Right lobe of liver (tissue), 6 donors: ENCODE measurements at places on chromosomes 5 and 9.

- no peak for DNase-seq
These were observed 377.4 kb downstream of the PTPRD start for GRCh38 chr9:10235376-10235775.

DNA sequence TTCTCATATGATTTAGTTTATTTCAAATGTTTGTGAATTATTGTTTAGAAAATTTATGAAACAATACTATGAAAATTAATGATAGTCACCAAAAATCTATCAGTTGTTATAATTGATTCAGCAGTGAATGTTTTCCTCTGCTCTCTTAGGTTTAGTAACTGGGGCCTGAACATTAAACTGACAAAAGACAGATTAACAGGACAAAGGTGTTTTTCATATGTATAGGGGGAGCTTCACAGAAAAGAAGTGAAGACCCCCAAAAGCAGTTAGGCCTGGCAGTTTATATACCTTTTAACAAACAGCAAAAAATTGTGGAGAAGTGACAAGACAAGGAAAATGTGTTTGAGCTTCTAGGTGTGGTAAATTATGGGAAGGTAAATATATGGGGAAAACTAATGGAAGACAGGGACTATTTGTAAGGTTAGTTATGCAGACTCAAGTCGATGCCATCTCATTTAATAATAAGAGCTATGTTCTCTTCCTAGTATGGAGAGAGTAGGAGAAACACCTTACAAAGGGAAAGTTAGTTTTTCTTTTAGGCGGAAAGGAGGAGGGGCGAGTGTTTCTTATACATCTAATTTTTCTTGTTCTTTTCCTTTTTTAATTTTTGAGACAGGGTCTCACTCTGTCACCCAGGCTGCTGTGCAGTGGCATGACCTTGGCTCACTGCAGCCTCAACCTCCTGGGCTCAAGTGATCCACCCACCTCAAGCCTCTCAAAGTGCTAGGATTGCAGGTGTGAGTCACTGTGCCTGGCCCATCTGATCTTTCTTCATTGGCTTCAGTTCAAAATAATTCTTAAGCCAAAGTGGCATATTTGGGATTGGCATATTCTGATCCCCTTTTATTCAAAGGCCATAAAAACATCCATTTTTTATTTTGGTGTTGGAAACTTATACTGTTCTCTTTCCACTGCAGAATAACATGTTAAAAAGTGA is 77.8 kb downstream of the C9orf153 start:
- no peak for DNase-seq

DNA sequence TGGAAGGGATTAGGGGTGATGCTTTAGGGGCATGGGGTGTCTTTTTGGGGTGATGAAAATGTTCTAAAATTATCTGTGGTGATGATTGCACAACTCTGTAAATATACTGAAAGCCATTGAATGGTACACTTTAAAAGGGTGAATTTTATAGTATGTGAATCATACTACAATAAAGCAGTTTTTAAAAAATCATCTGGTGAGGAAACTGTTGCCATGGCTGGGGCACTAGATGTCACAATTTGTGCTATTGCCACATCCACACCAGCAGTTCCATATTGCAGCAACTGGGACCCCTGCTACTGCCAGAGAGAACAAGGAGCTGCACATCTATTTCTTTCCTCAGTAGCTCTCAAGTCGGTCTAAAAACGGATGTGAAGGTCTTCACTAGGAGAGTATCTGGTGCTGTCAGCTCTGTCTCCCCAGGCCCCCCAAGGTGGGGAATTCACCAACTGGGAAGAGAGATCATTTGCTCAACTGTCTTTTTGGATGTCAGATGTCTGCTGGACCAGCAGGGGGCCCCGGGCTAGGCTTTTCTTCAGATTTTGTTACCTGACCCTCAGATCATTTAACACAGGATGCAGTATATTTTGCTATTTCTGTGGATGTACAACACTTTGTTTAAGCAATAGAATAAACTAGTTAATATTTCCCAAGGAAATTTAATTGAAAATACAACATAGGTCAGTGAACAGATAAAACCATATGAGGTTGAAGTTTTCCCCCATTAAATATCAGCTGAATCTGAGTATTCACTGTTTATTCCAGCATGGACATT is 13.2 kb downstream of the CMYA5 start:
- no peak for DNase-seq

DNA sequence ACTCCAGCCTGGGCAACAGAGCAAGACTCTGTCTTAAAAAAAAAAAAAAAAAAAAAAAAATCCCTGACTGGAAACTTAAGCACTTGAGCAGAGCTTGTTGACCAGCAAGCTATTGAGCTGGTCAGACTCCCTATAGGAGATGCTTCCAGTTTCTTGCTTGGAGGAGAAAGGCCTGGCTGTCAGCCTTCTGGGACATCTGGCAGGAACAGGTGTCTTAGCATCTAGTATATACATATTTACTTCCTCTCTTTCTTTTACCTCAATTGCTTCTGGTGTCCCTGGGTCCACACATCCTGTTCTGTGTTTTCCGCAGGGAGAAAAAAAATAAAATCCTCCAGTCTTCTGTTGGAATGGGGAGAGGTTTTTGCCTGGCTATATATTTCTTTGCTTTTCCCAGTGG is 60.1 kb downstream of the PRKACG start:
- no peak for DNase-seq

DNA sequence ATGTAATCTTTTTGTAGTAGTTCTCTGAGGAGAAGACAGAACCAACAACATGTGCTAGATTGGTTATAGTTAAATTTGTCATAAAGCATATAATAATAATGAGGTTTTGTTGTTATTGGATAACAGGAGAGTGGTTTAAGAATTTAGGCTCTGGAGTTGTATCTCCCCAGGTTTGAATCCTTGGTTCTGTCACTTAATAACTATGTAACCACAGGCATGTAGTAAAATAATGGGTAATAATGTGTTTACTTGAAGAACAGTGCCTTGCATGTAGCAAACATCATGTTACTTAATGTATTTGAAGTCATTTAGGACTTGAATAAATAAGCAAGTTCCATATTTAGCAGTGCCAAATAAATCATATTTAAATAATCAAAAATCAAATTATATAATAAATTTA is 55.8 kb downstream of the NSD1 start:
- DNase-seq, result no peak
